ENCODE measurements at places on chromosomes 1 and 21. TPM values are rescaled to one million over a fixed set of nuclear protein-coding genes. Genes with fewer than 3 reads are reported as not detected.

The KLF17 gene
- polyA plus RNA-seq, result not detected

DNA sequence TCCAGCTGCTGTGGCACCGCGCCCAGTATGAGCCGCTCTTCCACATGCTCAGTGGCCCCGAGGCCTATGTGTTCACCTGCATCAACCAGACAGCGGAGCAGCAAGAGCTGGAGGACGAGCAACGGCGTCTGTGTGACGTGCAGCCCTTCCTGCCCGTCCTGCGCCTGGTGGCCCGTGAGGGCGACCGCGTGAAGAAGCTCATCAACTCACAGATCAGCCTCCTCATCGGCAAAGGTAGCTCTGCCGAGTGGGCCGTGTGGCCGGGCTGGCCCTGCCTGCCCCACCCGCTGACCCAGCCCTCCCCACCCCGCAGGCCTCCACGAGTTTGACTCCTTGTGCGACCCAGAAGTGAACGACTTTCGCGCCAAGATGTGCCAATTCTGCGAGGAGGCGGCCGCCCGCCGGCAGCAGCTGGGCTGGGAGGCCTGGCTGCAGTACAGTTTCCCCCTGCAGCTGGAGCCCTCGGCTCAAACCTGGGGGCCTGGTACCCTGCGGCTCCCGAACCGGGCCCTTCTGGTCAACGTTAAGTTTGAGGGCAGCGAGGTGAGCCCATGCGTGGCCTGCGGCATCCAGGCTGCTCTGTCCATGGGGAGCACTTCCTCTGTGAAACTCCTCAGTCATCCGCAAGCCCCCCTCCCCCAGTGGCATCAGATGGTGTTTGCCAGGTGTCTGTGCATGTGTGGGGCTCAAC lies 64.2 kb downstream of the PIK3CD start:
- no peak overlapping the region for H3K27ac ChIP-seq
- H3K27me3 ChIP-seq, result no peaks in the 10 kb centered on the region
- no peak overlapping the region for H3K4me3 ChIP-seq
- DNase-seq, result no peak
- no peaks in the 10 kb centered on the region for H3K36me3 ChIP-seq
- no peaks in the 10 kb centered on the region for H3K4me1 ChIP-seq

GRCh38 chr1:94947437-94947836 lies 20.5 kb upstream of the CNN3 start:
- peak; percentile 22 for DNase-seq
- peaks cover 36% of the 10 kb centered on the region for H3K4me1 ChIP-seq
- peak overlapping the region; percentile 66 for H3K27ac ChIP-seq
- no peaks in the 10 kb centered on the region for H3K27me3 ChIP-seq

DNA sequence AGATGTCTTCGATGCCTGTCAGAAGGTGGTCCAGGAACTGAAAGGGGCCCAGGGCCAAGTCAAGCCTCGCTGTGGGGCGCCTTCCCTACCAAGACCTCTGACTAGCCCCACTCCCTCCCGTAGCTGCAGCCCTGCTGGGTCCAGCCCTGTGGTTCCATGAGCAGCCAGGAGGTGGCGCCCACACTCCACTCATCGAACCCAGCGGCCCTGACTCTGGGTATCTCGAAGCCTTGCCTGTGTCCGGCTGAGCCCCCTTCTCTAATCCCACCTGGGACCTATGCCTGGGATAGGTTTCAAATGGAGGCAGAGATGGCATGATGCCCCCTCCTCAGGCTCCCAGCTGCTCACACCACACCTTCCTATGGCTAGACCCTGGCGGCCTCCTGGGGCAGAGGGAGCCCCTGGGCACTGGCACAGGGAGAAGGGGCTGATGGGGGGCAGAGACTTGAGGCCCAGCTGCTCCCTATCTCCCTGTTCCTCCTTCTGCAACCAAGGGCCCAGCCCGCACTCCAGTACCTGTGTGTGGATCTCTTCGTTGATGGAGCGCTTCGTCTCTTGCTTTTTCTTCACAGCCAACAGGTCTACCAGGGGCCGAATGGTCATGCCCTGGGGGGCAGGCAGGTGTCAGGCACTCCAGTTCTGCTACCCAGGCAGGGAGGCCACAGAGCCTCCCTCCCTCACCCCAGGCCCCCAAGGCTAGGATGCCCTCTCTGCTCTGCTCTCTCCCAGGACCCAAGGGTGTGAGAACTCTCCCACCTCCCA lies 52.0 kb downstream of the SLC9A1 start:
- H3K4me1 ChIP-seq, result peaks cover 31% of the 10 kb centered on the region
- peaks cover 51% of the 10 kb centered on the region for H3K36me3 ChIP-seq
- H3K4me3 ChIP-seq, result no peak overlapping the region
- peak; percentile 70 for DNase-seq

DNA sequence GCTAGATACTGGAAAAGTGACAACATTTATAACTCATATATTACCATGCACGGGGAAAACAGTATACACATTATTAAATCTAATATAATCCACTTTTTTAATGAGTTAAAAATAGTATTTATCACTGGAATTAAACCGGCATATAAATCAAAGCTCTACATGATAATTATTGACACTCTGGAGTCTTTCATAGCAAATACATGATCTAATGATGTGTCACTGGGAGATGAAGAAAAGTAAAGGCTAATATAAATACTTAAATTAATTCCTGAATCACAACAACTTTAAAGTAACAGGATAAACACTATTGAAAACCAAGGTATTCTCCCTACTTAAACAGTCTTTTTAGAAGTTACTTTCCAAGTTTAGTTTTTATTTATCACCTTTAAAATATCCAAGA lies 52.4 kb upstream of the ASPM start:
- H3K27me3 ChIP-seq, result no peaks in the 10 kb centered on the region
- H3K27ac ChIP-seq, result no peak overlapping the region
- H3K4me1 ChIP-seq, result no peaks in the 10 kb centered on the region
- no peak for DNase-seq
- H3K4me3 ChIP-seq, result peak overlapping the region; percentile 86

The C8B gene
- polyA plus RNA-seq, result not detected

Data from heart left ventricle (tissue), 16 donors.